Stimulated activated CD8-positive, alpha-beta memory T cell treated with anti-CD3 and anti-CD28 coated beads, Interleukin-15, amount 100 ng/mL, for 4 hours (primary cell): ENCODE measurements at places on chromosomes 4 and X.

- no peak for DNase-seq
Observed at GRCh38 chrX:108304210-108304609, 134.0 kb downstream of the COL4A6 start.

DNA sequence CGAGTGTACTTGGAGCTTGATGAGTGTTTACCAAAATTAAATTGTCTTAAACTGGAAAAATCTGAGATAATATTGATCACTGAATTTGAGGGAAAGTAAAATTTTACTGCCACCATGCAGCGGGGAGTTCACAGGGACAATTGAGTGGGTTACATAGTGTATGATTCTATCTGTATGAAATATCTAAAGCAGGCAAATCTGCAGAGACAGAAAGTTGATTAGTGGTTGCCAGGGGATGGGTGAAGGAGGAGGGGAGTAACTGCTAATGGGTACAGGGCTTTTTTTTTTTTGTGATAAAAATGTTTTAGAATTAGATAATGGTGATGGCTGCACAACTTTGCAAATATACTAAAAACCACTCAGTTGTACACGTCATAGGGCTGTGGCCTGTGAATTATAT, 35.4 kb upstream of the PDLIM3 start:
- no peak for DNase-seq

DNA sequence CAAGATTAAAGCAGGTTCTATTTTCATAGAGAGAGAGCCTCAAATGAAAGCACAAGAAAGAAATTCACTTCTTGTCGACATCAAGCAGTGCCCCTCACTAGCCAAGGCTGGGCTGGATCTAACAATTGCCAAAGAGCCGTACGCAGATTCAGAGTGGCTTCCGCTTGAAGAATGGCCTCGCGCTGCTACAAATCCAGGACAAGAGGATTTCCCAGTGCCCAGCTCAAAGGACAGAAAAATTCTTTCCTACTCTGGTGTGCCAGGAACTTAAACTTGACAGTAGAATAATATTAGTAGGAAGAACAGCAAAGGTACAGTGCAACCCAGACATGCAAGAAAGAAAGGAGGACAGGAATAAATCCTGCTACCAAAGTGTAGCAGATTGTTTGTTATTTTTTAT, 56.5 kb upstream of the PPARGC1A start:
- no peak for DNase-seq

DNA sequence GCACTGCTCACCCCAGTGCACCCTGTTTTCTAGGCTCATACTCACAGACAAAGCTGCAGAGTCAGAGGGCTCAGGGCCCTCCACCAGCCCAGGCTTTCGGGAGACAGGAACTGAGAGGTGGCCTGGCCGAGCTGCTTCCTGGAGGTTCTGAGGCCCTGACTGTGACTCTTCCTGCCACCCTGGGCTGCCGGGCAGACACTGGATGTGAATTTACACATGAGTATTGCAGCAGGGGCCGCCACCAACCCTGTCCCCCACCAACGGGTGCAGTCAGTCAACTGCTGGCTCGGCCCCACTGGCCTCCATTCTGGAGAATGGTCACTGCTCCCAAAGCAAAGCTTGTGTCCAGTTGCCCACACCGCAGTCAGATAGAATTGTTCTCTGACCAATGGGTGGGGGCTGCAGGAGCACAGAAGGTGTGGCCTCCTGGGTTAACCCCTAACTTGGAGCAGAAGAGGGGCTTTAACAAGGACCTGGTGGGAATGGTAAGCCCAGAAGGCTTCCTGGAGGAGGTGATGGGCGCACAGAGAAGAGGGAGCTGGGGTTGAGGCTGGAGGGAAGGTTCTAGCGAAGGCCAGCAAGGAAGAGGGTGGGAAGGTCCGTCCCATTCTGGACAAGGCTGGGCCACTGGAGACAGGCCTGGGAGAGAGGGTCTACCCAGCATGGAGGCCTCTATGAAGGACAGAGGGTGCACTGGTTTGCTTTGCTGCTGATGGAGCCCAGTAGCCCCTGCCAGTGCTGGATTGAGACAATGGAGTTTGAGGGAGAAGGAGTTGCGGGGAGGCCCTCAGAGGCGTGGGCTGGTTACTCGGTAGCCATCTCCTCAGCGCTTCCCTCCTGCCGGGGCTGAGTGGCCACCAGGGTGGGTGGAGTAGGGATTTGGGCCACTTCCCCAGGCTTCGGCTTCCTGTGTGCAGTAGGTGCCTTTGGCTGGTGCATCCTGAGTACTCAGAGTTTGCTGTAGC, 135.3 kb downstream of the CPZ start:
- no peak for DNase-seq

DNA sequence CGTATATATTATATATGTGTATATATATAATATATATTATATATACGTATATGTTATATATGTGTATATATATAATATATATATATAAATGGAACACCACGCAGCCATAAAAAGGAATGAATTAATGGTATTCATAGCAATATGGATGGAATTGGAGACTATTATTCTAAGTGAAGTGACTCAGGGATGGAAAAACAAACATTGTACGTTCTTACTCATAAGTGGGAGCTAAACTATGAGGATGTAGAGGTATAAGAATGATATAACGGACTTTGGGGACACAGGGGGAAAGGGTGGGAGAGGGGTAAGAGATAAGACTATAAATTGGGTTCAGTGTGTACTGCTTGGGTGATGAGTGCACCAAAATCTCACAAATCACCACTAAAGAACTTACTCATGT, 1388.9 kb downstream of the C4orf33 start:
- no peak for DNase-seq

- no peak for DNase-seq
Observed at GRCh38 chr4:144411119-144411518, 234.8 kb upstream of the HHIP start.

DNA sequence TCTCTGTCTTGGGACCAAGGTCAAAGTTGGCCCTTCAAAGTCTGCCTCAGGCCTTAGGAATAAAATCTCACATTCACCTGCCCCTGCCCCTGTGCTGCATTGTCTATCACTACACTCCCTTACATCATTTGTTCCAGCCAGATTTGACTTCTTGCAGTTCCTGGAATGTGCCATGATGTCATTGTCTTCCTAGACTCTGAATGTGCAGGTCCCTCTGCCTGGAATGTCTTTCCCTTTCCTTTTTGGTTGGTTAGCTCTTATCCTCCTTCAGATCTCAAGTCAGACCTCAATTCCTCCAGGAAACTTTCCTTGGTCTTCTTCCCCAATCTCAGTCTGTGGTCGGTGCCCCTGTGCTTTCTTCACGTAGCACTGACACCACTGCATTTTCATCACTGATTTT, 67.7 kb upstream of the EFNB1 start:
- DNase-seq = no peak

DNA sequence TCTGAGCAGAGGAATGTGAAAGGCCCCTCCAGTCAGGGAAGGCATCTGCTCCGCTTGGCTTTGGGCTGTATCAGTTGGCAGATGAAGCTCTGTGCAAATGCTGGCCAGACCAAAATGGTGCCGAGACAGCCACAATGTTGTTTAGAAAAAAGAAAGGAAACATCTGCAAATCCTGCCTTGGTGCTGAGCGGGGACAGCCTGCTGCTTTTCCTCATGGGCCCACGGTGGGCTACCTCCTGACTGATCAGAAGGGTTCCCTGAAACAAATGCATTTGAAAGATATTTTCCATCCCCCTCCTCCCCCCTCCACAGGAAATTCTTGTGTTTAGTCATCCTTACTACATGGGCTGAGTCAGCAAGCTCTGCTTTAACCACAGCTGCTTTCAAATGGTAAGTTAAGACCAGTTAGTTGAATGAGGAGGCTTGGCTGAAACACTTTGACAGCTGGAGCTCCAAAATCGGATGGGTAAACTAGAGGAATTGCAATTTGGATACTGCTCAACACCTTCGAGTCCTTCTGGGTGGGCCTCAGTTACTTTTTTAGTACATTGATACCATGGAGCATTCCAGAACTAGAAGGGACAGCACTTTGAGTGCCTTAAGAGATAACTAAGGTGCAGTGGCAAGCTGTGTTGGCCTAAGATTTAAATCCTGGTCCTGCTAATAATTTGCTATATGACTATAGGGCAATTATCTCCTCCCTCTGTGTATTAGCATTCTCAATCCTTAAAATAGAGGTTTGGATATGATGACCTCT, 36.0 kb downstream of the PLAC1 start:
- DNase-seq = no peak

GRCh38 chr4:40205259-40206198, 8.7 kb downstream of the RHOH start:
- no peak for DNase-seq

- DNase-seq = no peak
Observed at GRCh38 chrX:12595720-12596119, 195.5 kb upstream of the PRPS2 start.

DNA sequence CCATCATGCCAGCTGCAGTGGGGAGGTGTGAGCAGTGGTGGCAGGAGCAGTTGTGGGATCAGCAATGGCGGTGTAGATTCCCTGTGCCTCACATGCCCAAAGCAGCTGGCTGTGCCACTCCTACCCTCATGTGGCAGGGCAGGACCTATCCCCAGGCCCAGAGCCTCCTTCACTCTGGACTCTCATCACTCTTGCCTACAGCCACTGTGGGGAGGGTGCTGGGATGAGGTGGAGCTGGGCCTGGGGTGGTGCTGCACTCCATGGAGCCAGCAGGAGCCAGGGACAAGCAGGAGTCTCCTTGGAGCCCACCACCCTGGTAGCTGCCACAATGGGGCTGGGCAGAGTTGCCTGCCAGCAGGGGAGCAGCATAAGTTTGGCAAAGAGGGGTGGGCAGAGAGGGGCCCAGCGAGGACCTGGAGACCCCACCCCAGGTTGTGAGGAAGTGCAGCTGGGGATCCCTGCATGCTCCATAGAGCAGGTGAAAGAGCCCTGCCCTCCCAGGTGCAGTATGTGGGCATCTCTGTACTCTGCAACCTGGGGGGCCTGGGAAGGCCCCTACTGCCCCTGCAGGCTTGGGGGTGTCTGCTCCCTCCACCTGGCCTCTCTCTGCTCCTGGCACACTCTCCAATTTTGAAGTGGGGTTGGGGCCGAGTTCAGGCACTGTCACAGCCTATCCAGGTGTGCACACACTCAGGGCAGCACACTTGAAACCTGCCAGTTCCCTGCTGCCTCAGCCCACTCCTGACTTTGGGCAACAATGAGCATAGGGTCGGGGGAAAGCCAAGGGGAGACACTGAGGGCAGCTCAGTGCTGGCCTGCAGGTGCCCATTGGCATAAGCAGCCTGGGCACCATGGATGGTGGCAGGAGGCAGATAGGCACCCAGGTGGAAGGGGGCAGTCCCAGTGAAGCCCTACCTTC, 74.0 kb upstream of the INTU start:
- no peak for DNase-seq

GRCh38 chr4:151681085-151681484, 79.7 kb downstream of the GATB start:
- no peak for DNase-seq

GRCh38 chr4:73603271-73603710, 16.9 kb downstream of the RASSF6 start:
- DNase-seq = no peak

- no peak for DNase-seq
Observed at GRCh38 chr4:76589402-76589801, 154.4 kb downstream of the SHROOM3 start.
